ENCODE measurements at places on chromosomes 6 and 20.

- no peak for DNase-seq
These were observed 233.6 kb downstream of the TPBG start for GRCh38 chr6:82597201-82597600.

DNA sequence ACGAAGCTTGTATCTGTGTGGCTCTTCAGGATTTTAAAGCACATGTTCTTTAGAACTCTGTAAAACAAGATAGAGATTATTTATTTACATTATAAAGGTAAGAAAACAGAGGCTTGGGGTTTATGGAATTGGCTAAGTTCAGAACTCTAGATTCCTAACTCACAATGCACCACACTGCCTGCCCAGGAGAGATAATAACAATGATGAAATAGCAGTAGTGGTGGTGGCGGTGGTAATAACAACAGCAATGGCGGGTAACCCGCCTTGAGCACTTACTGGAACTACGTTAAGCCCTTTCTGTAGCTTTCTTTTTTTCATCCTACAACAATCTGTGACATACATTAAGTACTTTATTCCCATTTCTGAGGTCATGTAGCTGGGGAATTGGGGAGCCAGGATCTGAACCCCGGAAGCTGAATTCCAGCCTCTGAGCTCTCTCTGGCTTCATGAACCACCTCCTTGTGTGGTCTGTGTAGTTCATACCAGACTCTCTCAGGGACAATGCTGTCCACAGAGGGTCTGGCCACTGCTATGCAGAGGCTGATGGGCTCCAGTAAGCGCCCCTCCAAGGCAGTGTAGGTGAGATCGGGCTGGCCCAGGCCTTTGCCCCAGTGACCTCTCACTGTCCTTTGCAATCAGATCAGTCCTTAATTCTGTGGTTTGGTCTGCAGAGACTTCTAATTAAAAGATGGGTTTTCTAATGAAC is 260.9 kb downstream of the SLC24A3 start:
- no peak for DNase-seq

DNA sequence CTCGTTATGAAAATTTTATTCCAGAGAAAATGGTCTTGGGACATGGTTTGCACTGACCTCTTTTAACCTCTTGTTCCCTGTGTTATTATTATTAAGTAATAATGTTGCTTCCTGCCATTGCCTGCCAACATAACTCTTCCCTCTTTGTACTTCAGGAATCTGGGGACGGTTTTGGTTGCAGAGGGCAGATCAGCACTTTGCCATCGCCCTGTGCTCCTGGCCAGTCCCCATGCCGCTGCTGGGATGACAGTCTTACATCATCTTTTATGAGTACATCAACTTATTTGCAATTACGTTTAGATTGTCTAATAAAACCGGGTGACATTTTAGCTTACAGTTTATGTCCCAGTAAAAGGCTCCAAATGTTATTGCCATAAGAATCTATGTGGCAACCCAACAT is 157.2 kb downstream of the CDH26 start:
- no peak for DNase-seq

GRCh38 chr6:36319436-36319762 is 17.3 kb downstream of the BNIP5 start:
- no peak for DNase-seq

- DNase-seq, result no peak
These were observed 28.3 kb upstream of the GGTLC1 start for GRCh38 chr20:24016607-24017457.

- no peak for DNase-seq
These were observed 12.4 kb downstream of the PSMF1 start for GRCh38 chr20:1130847-1131246.

DNA sequence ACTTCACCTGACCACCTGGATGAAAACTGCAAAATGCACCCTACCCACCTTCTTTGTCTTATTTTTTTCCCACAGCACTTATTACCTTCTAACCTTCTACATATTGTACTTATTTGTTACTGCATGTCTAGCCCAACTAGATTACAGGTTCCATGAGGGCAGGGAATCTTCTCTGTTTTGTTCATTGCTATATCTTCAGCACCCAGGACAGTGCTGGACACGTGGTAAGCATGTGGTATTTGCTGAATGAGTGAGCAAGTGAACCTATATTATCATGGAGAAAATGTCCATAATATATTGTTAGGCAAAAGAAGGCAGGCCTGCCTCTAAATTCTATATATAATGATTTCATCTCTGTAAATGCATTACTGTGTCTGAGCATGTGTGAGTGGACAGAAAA is 107.0 kb downstream of the TRERF1 start:
- DNase-seq, result no peak

GRCh38 chr6:98230250-98230649 is 604.1 kb upstream of the POU3F2 start:
- DNase-seq, result no peak

- peak; percentile 81 for DNase-seq
These were observed at the start of the genes HSPA1A and HSPA1L for GRCh38 chr6:31815025-31815838. TSS of gene HSPA1A (plus strand) at chr6:31815543. CDS start at chr6:31815757, 214 bp downstream. TSS of gene HSPA1L (minus strand) at chr6:31815283. CDS start at chr6:31811972, 3,311 bp downstream.

DNA sequence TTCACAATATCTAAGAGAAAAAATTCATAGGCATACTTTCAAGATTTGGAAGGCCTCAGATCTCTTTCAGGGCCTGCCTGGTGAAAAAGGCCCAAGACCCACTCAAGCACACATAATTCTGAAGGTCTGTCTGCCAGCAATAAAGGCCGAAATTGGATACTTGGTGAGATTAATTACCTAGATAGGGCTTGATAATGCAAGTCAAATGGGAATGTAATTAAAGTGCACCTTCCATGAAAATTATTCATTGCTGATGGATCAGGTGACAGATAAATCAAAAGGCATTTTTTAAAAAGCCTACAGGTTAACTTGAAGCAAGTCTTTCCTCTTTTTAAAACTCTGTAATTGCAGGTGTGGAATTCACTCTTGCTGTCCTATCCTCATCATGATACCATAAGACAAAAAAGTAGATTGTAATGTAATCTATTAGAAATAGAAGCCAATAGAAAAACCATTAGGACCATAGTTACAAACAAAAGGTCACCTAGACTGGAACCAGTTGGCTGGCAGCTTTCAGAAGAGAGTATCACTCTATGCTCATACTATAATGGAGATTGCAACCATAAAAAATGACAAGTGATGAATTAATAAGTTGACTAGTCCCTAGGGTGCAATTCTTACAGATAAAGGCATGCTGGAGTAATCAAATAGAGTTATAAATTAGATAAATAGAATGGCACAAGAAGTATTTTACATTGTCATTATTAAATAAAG is 77.3 kb downstream of the EPHA7 start:
- DNase-seq, result no peak

DNA sequence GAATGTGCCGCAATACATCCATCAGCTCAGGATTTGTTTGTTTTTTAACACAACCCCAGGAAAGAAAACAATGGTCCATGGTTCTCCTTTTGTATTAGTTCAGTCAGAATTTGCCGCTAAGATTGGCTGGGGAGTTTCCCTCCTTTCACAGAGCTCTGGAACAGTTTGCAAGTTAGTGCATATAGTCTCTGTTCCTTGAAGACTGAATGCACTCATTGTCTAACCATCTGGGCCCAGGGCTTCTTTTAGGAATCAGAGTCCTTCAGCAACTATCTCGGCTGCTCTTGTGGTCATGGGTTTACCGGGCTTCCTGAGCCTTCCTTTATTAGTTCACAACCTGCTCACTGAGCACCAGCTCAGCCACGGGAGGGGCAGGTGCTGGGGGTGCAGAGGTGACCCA is 121.3 kb downstream of the SLC23A2 start:
- no peak for DNase-seq

GRCh38 chr20:64159286-64159680 is 5.0 kb upstream of the MYT1 start:
- DNase-seq, result no peak

GRCh38 chr6:4133941-4134838 is 1.2 kb downstream of the ECI2 start:
- peak; percentile 18 for DNase-seq

DNA sequence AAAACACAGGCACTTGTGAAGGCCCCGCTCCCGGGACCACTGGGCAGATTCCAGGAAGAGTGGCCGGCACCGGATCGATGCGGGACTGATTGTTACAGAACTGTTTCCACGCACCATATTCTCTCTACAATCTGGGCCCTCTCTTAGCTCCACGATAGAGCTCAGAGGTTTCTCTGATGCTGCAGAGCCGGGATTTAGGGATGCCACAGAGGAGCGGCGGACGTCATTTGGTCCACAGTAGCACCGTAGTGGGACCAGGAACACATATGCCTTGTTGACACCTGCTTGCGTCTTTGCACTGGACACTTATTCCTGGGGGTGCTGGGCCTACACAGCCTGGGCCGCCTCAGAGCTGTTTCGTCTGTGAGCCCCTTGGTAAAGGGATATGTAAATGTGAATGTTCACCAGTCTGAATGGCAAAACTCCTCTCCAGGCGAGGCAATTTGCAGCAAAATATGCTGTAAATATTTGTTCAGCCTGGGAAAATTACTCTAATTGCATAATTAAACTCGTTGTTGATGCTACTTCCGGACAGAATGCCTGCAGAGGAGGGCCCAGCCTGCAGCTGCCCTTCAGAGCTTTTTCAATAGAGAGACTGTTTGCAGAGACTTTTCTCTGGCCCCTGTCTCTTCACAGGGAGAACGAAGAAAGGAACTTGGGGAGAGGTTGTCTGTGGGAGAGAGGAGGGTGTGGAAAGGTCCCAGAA is 9.4 kb downstream of the PCK1 start:
- DNase-seq, result no peak

- DNase-seq, result no peak
These were observed 27.9 kb downstream of the ZNF334 start for GRCh38 chr20:46485431-46485830.
